ENCODE measurements at places on chromosomes 16 and 17.
A peak's percentile ranks its signal among the peaks of the same experiment; 100 is the strongest.

GRCh38 chr17:57916925-57917858 is 38.0 kb downstream of the CUEDC1 start:
- DNase-seq = no peak

DNA sequence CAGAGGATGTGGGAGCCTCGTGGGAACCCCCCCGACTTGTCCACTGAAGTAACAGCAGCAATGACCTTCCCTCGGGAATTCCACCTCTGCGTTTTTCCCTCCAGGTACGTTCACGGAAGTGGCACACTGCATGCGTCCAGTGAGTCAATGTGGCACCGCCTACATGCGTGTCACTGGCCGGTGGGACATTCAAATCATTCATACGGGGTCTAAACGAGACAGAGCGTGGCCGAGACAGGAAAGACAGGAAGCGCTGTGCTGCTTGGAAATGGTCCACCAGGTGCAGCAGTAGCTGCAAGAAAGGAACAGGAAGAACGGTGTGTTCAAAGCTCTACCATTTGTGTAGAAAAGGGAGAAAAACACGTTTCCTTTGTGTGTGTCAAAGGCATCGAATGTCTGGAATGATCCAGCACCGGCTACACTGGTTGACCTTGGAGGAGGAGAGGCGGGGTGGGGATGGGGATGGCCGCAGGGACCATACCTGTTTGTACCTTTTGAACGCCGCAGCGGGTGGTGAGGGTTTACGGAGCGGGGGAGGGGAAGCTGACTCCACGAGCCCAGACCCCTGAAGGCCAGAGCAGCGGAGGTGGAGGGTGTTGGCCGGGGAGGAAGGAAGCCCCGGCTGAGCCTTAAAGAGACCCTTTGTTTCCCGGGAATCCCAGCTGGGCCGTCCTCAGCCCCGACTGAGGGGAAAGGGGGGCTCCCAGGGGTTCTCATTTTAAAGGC is 1.7 kb upstream of the PGAP6 start:
- no peak for DNase-seq

GRCh38 chr17:48198950-48199541 is 91.5 kb downstream of the SNX11 start:
- DNase-seq = no peak

- no peak for DNase-seq
Observed at GRCh38 chr17:1067282-1067956, 70.5 kb downstream of the TIMM22 start.

GRCh38 chr17:80637048-80637781 is 92.6 kb downstream of the RPTOR start:
- no peak for DNase-seq

DNA sequence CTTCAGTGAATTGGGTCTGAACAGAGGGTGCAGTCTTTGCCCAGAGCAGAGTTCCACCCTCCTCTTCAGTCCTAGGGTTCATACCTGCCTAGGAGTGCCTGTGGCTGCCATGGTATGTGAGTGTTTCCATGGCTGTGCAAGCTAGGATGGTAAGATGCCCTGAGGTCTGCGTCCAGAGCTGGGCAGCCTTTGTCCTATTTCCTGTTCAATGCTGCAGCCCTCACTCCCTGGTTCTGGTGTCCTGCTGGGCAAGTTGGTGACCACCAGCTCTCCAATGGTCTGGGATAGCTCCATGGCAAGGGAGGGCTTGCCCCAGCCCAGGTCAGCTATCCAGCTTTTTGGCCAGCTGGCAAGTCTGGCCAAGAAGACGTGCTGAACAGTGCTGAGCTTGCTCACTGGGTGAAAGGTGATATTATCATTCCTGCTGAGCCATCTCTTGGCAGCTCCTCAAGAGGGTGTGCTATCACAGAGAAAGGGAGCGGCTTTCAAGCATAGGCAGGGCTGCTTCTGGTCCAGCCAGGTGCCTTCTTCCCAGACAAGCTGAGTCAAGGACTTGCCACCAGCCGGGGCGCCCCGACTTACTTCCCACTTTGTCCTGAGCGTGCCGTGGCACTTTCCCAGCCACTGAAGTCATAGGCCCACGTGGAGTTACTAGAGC is 13.0 kb upstream of the NFATC3 start:
- DNase-seq = no peak

GRCh38 chr16:1113489-1113888 is 17.4 kb upstream of the C1QTNF8 start:
- no peak for DNase-seq

DNA sequence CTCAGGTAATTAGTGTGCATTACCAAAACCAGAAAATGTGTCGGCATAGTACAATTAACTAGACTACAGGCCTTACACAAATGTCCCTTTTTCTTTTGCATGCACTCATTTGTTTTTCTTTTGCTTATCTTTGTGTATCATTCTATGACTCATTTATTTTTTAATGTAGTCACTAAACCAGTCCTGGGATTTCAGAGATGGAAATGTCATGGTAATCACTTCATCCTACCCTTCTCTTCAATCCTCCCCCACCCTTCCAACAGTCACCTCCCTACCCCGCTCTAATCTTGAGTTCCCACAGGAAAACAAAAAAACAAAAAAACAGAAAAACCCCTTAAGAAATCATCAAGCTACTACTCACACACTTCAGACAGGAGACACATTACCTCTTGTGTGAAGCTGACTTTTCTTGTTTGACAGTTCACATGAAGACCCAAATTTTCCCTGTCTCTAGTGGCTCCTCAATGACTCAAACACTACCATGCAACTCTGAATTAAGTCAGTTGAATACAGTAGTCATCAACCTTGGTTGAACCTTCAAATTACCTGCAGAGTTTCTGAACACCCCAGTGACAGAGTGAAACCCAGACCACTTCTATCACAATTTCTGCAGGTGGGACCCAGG is 242.4 kb upstream of the SALL1 start:
- DNase-seq = no peak

- no peak for DNase-seq
Observed at GRCh38 chr17:29847527-29848400, 82.3 kb downstream of the SSH2 start.

- peak; percentile 10 for DNase-seq
Observed at GRCh38 chr16:83187405-83187804, 560.6 kb downstream of the CDH13 start.

GRCh38 chr17:4676791-4677190 is 27.1 kb downstream of the PELP1 start:
- DNase-seq = no peak

All from AG09319 (cell line).